ENCODE measurements at places on chromosomes 5 and 9.
A peak's percentile ranks its signal among the peaks of the same experiment; 100 is the strongest.

GRCh38 chr9:96080364-96080763 lies 204.9 kb downstream of the ERCC6L2 start:
- no peak for DNase-seq

GRCh38 chr9:125654121-125654520 lies 52.9 kb downstream of the MAPKAP1 start:
- DNase-seq: no peak

GRCh38 chr5:8953016-8953415 lies 592.9 kb downstream of the SEMA5A start:
- DNase-seq: no peak

- DNase-seq: no peak
These were observed 185.9 kb downstream of the AP3B1 start for GRCh38 chr5:78108564-78108963.

- DNase-seq: no peak
These were observed 91.3 kb upstream of the RASEF start for GRCh38 chr9:83154087-83154736.

DNA sequence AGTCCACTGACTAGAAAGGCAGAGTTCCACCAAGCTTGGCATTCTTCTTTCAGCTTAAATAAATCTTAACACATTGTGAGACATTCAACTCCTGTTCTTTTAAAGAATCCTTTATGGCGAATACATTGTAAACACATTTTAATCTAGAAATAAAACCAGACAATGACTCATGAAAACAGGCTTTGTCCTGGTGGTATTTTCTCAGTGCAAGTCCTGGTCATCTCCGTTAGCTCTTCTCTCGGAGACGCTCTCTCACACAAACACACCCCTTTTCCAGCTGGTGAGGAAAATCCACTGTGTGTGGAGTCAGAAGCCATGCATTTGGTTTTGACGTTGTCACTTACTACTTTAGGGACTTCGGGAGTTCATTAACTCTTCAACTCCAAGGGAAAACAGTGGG lies 140.4 kb downstream of the AUH start:
- no peak for DNase-seq

DNA sequence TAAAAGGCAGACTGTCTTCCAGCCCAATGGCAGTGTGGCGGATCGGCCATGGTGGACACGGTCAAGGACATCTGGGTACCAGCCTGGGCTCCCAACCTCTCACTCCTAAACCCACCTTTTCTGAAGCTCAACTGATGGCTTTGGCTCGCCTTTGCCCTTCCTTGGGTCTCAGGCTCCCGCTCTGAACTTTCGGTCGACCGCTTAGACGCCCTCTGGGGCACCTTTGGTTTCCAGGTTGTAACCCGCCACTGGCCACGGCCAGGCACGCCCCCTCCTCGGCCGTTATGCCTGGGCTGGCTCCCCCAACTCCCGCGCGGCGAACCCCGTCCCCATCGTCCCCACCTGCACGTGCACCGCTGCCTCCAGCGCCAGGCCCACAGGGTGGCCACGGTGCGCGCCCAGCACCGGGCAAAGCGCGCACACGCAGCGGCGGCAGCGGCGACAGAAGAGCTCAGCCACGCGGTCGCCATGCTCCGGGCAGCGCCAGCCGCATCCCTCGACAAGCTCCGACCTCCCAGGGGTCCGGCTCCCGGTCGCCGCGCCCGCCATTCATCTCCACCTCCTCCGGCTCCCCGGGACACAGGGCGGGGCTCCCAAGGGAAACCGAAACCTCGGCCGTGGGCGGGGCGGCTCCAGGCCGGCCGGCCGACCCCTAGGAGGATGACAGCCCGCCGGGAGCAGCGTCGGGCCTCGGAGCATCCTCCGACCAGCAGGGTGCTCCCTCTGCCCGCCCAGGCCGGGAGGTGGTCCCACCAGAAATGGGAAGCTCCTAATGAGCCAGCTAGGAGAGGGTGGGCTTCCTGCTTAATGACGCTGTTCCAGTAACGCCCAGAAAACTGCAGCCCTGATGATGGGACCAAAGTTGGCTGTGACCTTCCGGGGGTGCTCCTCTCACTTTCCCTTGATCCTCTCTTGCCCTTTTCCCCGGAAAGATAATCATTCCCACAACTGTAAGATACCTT lies at the start of gene TRIM14:
Gene TRIM14 (minus strand): TSS at position 583 of the 962 bp plus-strand sequence. CDS start 34 bp downstream, at position 549.
- peak; percentile 44 for DNase-seq

DNA sequence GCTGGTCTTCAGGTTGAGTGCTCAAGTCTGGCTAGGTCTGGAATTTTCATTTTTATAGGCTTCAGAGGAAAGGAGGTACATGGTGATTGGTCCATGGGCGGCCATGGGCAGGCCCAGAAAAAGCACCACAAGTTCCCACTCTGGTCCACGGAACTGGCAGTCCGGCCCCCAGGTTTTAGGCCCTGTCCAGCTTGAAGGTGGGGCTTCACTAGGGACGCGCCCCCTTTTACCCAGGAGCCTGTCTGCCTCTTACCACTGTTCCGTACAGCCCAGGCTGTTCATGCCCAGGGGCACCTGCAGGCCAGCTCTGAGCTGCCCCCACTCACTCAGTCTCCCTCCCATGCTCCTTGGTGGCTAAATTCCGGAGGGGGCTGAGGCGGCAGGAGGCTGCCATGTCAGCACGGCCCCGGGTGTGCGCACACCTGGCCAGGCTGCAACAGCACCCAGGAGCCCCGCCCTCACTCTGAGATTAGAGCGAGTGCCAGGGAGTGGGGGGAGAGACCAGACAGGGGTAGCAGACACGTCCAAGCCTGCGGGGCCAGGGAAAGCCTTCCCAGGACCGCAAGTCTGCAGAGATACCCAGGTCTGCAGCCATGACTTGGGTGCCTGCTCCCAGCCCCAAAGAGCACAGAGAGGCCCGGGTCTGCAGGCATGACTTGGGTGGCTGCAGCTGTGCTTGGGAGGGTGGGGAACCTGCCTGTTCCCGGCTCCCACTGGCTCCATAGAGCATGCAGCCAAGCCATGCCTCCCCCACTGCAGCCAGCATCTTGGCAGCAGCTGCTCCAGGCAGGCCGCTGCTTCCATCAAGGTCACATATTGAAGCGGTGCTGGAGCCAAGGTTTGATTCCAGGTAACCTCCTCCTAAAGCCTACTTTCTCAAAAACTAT lies 390.2 kb upstream of the SGCD start:
- DNase-seq: no peak

DNA sequence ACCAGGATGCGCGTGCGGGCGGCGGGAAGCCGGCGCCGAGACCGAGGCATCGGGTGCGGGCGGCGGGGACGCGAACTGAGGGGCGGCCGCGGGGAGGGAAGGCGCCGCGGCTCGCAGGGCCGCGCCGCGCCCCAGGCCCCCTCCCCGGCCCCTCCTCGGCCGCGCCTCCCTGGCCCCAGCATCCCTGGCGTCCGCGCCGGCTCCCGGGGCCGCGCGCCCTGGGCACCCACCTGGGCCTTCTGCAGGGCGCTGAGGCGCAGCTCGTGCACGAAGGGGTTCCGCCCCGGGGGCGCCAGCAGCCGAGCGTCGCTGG lies 324 bp downstream of the LPCAT1 start:
- DNase-seq: no peak

DNA sequence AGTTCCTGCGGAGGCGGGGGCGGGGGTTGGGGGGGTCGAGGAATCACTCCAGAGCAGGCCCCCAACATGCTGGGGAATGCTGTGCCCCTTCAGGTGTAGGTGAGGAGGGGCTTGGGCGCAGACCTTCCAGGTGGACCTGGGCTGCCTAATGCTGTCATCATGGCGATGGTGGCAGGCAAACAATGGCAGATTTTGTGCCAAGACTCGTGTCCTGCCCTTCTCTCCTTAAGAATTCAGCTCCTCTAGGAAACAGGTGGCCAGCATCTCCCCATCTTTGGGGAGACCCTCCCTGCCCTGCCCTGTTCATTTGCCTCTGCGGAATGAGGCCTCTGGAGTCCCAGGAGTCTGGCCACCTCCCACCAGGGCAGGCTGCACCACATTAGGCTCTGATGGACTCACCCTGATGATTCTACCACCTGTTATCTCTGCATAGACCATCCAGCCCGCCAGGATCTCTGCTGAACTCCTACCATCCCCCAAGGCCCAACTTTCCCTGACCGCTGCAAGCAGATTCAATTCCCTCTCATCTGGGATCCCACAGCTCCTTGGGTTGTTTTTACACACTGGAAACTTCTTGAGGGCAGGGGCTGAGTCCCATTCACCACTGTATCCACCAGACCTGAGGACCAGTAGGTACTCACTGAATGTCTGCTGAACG lies 10.9 kb upstream of the SLC25A51 start:
- no peak for DNase-seq

DNA sequence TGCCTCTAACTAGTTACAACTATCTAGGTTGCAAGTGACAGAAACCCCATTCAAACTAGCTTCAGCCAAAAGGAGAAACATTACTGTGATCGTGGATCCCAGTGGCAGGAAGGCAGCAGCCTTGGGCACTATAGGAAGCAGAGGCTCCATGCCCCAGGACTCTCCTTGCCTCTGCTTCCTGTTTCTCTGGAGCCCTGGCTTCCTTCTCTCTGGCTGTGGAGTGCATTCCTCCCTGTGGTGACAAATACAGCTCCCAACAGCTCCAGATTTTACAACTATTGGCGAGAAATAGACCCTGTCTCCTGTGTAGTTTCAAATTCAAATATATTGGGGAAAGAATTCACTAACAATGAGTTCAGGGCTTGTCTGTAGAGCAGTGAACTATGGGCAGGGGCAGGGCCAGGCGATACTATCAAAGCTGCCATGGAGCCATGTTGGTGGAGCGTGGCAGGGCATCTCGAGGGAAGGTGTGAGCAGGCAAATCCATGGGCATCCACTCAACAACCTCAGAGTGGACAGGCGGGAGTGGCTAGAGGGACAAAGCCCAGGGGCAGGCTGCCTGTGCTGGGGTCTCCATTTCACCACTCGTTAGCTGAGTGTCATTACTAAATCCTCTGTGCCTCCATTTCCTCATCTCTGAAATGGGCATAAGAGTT lies 189.5 kb downstream of the ERCC6L2 start:
- no peak for DNase-seq

DNA sequence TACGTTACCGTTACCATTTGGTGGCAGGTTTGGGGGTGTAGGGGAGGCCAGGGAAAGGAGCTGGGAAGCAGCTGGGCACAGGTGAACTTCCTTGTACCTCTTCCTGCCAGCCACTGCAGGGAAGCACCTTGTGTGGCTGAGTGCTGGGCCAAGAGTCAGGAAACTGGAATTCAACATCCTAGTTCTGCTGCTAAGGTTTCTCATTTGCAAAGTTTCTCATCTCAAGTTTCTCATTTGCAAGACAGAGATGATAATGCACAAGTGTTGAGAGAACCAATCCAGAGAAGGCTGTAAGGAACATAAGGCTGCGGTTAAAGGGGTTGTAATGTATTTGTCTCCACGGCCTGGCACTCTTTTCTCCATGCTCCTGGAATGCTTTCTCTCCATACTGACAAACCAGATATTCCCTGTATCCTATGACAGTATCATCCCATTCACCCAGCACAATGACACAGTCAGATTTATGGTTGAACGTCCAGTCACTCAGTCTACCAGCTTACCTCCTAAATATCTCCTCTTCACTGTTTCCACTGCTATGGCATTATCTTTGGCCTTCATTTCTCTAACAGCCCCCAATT lies 33.6 kb upstream of the LARP1 start:
- no peak for DNase-seq

DNA sequence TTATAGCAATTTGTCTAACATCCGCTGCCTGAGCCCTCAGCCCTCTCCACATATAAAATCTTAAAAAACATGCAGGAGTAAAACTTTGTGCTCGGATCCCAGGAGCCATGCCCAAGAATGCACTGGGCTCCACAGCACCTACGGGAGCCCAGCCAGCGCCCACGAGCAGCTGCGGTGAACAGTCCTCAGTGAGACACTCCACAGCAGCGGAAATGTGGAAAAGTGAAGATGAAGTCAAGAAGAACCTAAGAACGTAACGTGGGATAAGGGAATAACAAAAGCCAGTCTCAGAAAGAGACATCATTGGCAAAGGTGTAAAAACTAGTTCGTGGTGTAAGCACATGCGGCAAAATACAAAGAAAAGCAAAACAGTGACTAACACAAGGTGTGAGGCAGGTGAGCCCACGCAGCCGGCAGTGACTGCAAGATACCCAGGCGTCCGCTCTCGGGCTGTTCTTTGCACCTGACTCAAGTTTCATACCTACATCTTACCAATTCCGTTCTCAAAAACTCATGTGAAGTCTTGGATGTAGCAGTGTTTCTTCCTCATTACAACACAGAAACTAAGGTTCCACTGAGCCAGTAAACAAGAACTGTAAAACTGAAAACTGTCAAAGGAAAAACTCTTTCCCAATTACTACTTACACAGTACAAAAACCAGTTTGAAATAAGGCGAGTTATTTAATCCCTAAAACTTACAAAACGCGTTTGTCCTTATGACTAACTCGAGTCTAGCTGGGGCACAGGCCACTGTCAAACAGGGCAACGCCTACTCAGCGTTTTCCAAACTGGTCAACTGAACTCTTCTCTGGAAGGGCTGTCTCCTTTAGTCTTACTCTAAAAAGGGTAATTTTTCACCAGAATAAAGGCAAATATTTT lies 1.7 kb downstream of the CAMSAP1 start:
- peak; percentile 25 for DNase-seq

DNA sequence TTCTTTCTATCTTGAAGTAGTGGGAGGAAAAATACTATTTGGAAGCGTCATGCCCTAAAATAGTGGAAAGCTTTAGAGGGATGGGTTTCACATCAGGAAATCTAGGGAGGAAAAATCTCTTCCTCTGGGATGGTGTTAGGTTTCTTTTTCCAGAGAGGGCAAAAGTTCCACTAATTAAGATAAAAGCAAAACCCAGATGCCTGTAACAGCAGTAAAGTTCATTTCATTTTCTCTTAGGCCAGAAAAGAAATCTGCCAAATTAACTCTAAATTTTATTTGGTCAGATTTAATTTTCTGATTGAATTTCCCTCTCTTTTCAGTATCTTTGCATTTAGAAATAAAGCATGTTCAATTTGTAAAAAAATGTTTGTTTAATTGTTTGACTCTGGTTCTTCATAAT lies 88.8 kb downstream of the LURAP1L start:
- no peak for DNase-seq

DNA sequence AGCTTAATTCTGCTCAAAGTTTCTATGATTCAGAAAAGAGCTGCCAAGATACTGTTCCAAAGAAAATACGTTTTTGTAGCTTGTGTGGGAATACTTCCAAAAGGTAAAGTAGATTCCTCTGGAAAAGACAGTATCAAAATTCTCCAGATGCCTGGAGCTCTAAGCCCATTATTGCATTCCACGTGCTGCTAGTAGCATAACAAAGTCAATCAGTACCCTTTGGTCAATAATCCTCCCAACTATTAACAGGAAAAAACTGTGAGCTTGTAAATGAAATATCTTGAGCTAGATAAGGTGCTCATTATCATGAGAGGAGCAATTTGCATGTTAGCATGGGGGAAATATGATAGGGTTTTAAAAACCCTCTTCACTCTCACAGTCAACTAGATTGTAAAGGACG lies 229.5 kb upstream of the TYRP1 start:
- no peak for DNase-seq

- DNase-seq: no peak
These were observed 15.9 kb upstream of the MOB3B start for GRCh38 chr9:27545471-27545870.

- DNase-seq: no peak
These were observed at the start of gene FRMD3 for GRCh38 chr9:83538172-83538889. Gene FRMD3 (minus strand): TSS chr9:83538401. CDS start chr9:83538231, 170 bp downstream.

- no peak for DNase-seq
These were observed 44.7 kb downstream of the TRIP13 start for GRCh38 chr5:937151-937924.
